Stimulated activated naive B cell treated with anti-CD40 and anti-IgM and Interleukin-4, amounts not matched to agents 10 μg/mL and 1 μg/mL and 100 μg/mL, for 72 hours (primary cell): ENCODE measurements at places on chromosomes 5 and 9.

- no peak for DNase-seq
Observed at GRCh38 chr5:174943785-174944184, 219.4 kb downstream of the MSX2 start.

GRCh38 chr5:96279801-96280542 lies 153.1 kb downstream of the PCSK1 start:
- no peak for DNase-seq

DNA sequence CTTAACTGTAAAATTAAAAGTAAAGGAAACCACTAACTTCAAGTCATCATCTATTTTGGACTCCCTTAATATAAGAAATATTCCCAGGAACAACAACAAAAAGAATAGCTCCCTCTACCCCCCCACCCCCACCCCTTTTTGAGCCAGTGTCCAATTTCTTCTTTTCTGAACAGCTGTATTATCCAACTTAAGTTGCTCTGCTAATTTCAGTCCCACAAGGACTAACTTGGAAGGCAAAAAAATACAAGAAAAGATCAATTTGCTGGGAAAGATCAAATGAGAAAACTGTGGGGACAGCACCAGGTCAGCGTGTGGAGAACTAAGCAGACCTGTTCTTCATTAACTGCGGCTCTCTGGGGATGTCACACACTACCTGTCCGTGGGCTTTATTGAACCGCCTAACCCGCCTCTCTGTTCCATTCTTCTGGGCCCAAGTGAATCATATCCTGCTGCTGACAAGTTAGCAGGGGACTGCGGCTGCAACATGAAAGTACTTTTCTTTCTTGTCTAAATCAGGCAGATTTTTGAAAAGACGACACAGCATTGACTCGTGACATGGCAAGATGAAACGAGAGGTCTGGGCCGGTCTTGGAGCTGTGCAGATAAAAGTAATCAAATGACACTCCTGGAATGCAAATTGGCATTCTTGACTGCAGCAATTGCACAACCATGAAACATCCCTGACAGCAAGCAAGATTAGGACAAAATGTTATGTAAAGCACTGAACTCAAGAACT lies 2.7 kb downstream of the BNC2 start:
- DNase-seq = no peak

DNA sequence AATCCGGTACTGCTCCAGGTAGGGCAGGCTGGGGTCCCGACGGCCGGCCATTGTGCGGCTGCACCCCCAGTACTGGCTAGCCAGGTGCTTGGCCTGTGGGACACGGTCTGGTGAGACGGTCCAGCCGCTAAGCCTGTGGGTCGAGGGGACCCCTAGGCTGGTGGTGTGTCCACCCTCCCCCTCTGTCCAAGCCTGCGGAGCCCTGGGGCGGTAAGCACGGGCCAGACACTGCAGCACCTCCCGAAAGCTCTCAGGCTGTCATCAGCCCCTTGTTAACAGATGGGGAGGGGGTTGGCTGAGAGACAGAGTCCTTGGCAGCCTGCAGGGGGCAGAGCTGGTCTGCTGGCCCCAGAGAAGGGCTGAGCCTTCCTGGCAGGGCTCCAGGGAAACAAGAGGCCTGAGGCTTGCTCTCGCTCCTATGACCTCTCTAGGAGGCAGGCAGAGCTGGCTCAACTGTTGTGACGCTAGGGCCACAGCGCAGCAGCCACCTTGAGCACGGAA lies 11.8 kb upstream of the MRNIP start:
- no peak for DNase-seq

- no peak for DNase-seq
Observed at GRCh38 chr5:55149308-55149795, 10.6 kb upstream of the GPX8 start.

DNA sequence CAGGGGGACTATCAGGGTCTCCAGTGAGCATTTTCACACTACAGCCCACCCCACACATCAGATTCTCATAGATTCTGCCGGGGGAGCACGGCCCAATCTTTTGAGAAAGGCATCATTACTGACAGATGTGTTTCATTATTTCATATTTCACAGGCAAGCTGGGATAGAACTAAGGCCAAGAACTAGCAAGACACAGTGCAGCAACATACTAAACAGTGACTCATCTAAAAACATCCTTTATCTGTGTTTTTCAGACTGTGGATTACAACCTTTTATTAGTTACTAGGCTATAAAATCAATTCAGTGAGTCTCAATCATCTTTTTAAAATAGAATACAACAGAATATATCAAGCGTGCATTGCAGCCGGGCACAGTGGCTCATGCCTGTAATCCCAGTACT lies 59.8 kb downstream of the CPLANE1 start:
- no peak for DNase-seq

DNA sequence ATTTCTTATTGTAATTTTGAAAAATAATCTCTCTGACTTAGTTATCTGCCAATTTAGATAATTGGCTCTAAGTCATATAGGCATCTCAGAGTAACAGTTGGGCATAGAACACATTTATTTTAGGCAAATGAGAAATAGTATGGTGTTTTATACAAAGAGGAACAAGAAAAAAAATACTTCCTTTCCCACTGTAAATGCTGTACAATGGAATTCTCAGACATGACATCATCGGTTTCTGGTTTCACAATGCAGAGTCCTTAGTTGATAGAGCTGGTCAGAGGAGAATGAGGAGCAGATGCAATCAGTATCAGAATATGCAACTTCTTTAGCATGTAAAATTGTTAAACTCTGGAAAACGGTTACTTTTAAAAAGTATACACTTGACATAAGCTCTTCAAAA lies 49.4 kb downstream of the PLK2 start:
- DNase-seq = no peak

- no peak for DNase-seq
Observed at GRCh38 chr5:151897896-151898295, 26.8 kb downstream of the GLRA1 start.

- DNase-seq = no peak
Observed at GRCh38 chr5:112445626-112446350, 26.7 kb upstream of the EPB41L4A start.

DNA sequence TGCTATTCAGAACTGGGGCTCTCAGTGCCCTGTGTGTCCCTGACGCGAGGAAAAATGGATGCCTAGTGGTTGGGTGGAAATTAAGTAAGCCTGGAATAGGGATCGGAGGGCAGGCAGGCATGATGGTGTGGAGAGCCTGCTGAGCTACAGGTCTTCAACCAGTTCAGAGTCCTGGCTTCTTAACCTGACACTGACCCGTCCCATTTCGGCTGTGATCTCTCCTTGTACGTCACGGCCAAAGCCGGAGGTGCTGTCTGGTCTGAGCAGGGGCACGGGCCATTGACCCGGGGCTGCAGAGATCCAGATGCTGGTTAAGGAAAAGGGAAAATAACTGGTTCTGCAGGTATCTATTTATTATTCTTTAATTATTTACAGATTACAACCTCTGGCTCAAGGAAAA lies 27.9 kb downstream of the RHOBTB3 start:
- DNase-seq = no peak

GRCh38 chr5:39519079-39519478 lies 94.3 kb upstream of the DAB2 start:
- DNase-seq = no peak

DNA sequence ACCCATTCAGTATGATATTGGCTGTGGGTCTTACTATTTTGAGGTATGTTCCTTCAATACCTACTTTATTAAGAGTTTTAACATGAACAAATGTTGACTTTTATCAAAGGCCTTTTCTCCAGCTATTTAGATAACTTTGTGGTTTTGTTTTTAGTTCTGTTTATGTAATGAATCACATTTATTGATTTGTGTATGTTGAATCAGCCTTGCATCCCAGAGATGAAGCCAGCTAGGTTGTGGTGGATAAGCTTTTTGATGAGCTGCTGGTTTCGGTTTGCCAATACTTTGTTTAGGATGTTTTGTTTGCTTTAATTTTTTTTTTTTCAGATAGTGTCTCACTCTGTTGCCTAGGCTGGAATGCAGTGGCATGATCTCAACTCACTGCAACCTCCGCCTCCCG lies 609.0 kb upstream of the COX7C start:
- DNase-seq = no peak

GRCh38 chr5:132445930-132446329 lies 44.6 kb downstream of the IRF1 start:
- no peak for DNase-seq

DNA sequence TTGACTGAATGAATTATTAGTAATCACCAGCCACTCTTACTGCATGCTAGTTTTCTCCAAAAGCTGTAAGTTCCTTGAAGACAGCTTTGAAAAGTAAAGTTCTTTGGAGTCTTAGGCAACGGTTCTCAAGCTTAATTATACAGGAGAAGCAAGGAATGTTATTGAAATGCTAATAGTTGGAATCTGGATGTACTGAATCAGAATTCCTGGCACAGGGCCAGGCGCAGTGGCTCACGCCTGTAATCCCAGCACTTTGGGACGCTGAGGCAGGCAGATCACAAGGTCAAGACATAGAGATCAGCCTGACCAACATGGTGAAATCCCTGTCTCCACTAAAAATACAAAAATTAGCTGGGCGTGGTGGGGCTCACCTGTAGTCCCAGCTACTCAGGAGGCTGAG lies 33.4 kb downstream of the GRIA1 start:
- no peak for DNase-seq

DNA sequence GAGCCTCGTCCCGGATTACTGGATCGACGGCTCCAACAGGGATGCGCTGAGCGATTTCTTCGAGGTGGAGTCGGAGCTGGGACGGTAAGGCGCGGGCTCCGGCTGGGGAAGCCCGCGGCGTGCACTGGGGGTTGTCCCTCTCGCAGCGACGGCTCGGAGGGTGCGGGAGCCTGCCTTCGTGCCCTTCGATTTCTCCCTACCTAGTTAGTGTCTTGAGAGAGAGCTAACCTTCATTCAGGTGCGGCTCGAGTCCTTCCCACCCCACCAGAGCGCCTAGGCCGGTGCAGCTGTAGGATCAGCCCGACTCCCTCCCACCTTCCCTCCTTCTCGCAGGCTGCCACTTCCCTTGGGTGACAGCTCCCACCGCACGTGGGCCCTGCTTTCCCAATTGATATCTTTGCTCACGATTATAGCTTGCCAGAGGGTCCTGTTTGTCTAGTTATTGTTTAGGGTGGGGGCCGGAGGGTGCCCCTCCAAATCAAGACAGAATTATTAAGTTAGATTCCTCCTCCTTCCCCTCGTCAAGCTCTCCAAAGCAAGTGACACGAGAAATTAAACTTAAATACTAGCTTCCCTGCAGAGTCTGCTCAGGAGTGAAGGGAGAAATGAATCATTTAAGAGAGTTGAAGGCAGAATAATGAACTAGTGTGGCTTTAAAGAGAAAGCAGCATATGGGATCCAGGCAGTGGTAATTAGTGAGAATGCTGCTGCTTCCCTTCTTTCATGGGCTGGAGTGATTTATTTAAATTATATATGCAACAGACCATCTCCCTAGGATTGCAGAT lies 569 bp downstream of the CAMK4 start:
- DNase-seq = no peak

- DNase-seq = no peak
Observed at GRCh38 chr9:20041697-20042081, 252.9 kb upstream of the SLC24A2 start.

- peak; percentile 40 for DNase-seq
Observed at GRCh38 chr5:119397518-119398380, 41.9 kb downstream of the TNFAIP8 start.

GRCh38 chr5:66608501-66608900 lies 12.3 kb downstream of the MAST4 start:
- DNase-seq = no peak

- DNase-seq = no peak
Observed at GRCh38 chr5:143143973-143144372, 259.5 kb downstream of the NR3C1 start.

DNA sequence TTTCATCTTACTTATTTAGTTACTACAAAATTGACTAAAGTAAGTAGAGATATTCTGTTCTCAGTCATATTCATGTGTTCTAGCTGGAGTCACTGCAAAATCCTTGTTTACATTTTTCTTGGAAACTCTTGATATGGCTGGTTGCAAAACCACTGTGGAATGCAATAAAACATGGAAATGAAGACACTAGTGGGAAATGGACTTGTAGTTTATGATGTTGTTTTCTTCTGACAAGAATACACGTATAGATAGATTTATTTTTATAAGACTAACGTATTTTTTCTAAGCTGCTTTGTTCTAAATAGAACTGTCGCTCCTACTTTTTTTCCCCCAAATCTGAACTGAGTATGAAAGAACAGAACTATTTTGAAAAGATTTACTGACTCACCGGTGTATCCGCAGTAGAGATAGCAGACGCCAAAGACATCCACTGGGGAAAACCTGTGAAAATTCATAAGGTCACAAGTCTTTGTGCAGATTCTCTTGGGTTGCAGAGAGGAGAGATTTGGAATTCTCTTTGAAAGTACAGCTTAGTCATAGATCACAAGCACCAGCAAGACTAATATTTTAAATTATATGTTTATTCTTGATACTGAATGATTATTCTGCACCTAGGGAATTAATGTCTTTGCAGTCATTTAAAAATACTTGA lies 119.6 kb upstream of the TAF11L2 start:
- no peak for DNase-seq

- no peak for DNase-seq
Observed at GRCh38 chr5:174101195-174101730, 55.8 kb downstream of the NSG2 start.

DNA sequence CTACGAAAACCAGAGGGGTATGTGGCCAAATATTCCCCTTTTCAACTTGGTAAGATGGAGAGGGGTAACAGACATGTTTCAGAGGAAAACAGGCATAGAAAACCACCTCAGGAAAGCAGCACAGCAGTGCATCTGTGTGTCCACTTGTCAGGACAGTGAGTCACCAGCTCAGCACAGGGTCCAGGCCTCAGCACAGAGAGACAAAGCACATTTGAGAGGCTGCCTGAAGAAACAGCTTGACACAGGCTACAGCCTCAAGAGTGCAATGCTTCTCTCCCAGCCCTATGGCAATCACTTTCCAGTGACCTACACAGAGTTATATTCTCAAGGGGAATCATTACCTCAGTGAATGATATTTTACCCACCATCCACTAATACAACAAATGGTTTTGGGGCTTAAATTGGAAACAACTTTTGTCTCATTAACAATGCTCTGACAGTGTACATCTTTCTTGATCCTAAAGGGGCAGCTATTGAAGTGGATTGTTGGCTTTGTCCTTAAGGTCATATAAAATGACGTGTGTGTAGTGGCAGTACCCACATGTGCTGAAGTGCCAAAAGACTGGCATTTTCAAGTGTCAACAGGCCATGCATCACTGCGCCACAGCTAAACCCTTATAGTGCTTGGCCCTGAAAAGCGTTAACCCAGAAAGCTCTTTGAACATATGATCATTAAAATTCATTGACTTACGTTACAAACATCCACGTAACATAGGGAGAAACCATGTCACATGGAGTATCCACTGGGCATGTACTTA lies 46.4 kb downstream of the ERMP1 start:
- no peak for DNase-seq

GRCh38 chr5:52710972-52711596 lies 76.6 kb upstream of the ITGA1 start:
- no peak for DNase-seq

- DNase-seq = no peak
Observed at GRCh38 chr5:10634050-10634449, 70.2 kb downstream of the ANKRD33B start.
